ENCODE measurements at places on chromosomes 6 and 20.
A peak's percentile ranks its signal among the peaks of the same experiment; 100 is the strongest.

DNA sequence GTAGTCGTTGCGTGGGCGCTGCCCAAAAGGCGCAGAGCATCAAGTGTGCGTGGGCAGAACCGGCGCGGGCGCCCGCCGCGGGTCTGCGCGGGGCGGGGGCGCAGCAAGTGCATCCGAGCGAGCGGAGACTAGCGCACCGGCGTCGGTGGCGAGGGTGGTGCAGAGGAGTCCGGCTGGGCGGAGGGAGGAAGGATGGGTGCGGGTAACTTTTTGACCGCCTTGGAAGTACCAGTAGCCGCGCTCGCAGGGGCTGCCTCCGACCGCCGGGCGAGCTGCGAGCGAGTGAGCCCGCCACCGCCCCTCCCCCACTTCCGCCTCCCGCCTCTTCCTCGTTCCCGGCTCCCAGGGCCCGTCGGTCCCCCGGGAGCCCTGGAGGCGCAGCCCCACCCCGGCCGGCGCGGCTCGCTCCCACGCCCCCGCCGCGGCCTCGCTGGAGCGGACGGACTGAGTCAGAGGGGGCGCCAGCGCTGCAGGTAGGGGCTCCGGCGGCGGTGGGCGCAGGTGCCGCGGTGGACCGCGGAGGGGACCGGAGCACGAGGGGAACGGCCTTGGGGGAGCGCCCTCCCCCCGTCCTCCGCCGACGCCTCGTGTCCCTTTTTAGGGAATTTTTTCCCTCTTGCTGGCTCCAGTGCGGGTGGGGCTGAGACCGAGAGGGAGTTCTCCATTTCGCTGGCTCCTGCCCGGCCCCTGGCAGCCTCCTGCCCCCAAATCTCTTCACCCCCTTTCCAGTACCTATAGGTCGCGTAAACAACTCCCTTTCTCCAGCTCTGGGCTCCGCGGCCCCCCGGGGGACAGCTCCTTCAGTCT, 1.6 kb upstream of the DBNDD2 start:
- DNase-seq: no peak
- peak overlapping the region; percentile 82 for H3K4me3 ChIP-seq
- peaks cover 7% of the 10 kb centered on the region for H3K36me3 ChIP-seq
- H3K4me1 ChIP-seq: peaks cover 17% of the 10 kb centered on the region
- H3K27me3 ChIP-seq: no peaks in the 10 kb centered on the region

GRCh38 chr6:89045576-89045975, 35.0 kb upstream of the PNRC1 start:
- H3K4me3 ChIP-seq: no peak overlapping the region
- no peak overlapping the region for H3K27ac ChIP-seq
- H3K27me3 ChIP-seq: no peaks in the 10 kb centered on the region
- H3K36me3 ChIP-seq: no peaks in the 10 kb centered on the region

DNA sequence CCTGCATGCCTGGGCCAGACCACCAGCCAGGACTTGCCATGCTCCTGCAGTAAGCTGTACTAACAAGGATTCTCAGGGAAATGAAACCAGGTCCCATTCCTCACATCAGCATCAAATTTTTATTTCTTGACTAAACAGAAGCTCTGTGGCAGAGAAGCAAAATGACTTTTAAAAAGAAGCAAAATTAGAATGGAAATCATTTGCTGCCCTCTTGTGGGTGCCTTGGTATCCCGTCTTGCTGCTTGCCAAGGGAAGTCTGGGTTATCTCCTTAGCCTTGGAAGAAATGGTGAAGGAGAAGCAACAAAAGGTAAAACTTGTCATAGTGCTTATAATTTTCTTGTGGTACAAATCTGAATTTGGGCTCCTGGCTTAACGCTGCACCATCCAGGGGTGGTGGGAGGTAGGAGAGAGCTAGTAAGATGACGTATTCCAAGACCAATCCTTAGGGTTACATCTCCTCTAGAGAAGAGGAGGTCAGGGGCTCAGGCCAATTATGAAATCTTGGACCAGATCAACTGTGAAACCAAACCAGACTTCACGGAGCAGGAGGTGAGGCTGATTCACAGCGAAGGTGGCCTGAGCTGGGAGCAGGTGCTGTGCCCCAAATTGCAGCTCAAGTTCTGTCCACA, 107.5 kb downstream of the FAXC start:
- no peak overlapping the region for H3K27ac ChIP-seq
- no peak for DNase-seq
- H3K36me3 ChIP-seq: no peaks in the 10 kb centered on the region
- H3K27me3 ChIP-seq: peaks cover 33% of the 10 kb centered on the region
- no peak overlapping the region for H3K4me3 ChIP-seq
- no peaks in the 10 kb centered on the region for H3K4me1 ChIP-seq

DNA sequence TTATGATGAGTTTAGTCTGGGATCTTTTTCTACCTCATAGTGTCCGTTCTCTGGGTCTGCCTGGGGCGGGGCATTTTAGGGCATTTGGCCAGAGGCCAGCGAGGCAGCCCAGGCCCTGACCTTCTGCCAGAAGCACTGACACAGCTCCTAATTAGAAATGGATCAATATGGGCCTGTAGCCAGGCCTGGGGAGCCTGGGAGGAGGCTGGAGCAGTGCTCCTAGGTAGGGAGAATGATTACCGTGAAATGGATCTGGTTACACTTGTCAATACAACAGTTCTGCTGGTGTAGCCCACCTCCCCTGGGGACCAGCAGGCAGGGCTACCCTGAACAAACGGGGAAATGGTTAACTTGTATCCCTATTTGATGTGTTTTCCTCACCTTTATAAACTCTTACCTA, 23.0 kb downstream of the RALY start:
- no peak for DNase-seq
- H3K27ac ChIP-seq: peak overlapping the region; percentile 12
- H3K4me1 ChIP-seq: peaks cover 87% of the 10 kb centered on the region
- H3K36me3 ChIP-seq: peaks cover 16% of the 10 kb centered on the region

GRCh38 chr6:43105538-43106222, 29.6 kb downstream of the PTK7 start:
- no peak overlapping the region for H3K4me3 ChIP-seq
- H3K36me3 ChIP-seq: no peaks in the 10 kb centered on the region
- H3K27ac ChIP-seq: no peak overlapping the region
- no peaks in the 10 kb centered on the region for H3K27me3 ChIP-seq
- DNase-seq: no peak

GRCh38 chr6:147560670-147561069, 52.2 kb downstream of the SAMD5 start:
- no peak overlapping the region for H3K4me3 ChIP-seq
- no peak for DNase-seq
- H3K27me3 ChIP-seq: peaks cover 19% of the 10 kb centered on the region
- no peaks in the 10 kb centered on the region for H3K36me3 ChIP-seq
- H3K4me1 ChIP-seq: no peaks in the 10 kb centered on the region

- H3K4me3 ChIP-seq: no peak overlapping the region
- H3K36me3 ChIP-seq: no peaks in the 10 kb centered on the region
- H3K4me1 ChIP-seq: peaks cover 7% of the 10 kb centered on the region
- peaks cover 44% of the 10 kb centered on the region for H3K27me3 ChIP-seq
- no peak for DNase-seq
Observed at GRCh38 chr6:41498968-41499599, 47.1 kb upstream of the FOXP4 start.

GRCh38 chr6:130708338-130708737, 118.9 kb upstream of the SMLR1 start:
- H3K27me3 ChIP-seq: no peaks in the 10 kb centered on the region
- peaks cover 12% of the 10 kb centered on the region for H3K4me1 ChIP-seq
- no peak overlapping the region for H3K27ac ChIP-seq
- no peak overlapping the region for H3K4me3 ChIP-seq
- no peaks in the 10 kb centered on the region for H3K36me3 ChIP-seq

DNA sequence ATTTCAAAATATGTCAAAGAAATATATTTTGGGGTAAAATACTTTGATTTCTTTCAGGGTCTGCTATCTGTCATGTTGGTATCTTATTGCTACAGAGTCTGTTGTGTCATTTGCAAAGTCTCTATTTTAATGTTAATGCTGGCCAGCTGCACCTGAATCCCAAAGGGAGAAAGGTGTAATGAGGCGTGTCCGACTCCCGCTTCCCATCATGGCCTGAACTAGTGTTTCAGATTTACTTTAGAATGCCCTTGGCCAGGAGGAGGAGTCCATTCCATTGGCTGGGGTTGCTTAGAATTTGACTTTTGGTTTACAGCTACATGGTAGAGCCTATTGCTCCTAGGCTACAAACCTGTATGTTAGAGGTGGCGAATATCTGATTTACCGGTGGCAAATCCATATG, 69.3 kb downstream of the FAM50B start:
- H3K27ac ChIP-seq: no peak overlapping the region
- peaks cover 21% of the 10 kb centered on the region for H3K4me1 ChIP-seq

DNA sequence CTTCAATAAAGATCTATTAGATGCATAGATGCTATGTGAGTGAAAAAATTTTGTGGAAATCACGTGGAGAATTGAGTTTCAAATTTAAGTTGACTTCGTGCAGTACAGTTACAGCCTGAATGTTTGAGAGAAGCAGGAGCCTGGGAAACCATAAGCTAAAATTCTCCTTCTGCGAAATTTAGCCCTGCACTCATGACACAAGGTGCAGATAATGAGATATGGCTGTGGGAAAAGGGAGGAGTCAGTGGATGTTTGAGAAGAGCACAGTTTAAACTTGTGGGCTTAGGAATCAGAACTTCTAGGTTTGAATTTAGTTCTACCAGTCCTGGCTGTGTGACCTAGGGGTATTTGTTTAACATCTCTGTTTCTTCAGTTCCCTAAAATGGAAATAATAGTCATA, 32.1 kb upstream of the SIRPG start:
- peaks cover 40% of the 10 kb centered on the region for H3K4me1 ChIP-seq
- H3K27me3 ChIP-seq: no peaks in the 10 kb centered on the region
- peaks cover 6% of the 10 kb centered on the region for H3K36me3 ChIP-seq
- DNase-seq: no peak
- H3K27ac ChIP-seq: no peak overlapping the region
- H3K4me3 ChIP-seq: no peak overlapping the region

DNA sequence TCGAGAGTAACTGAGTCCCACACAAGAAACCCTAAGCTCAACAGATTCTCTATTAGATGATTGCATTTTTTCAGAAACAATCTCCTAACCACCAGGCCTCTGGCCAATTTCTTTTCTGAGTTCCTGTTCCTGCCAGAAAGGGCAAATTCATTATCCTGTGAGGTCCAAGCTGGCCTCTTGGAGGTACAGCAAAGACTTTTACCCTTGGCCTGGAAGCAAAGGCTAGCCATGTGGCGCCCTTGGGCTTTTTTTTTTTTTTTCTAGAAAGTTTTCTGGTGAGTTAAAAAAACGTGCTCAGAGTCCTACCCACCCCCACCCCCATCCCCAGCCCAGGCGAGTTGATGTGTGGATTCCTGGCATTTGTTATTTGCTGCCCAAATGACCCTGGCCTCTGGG, 59.0 kb upstream of the EEF1A1 start:
- H3K4me1 ChIP-seq: peaks cover 9% of the 10 kb centered on the region
- DNase-seq: no peak
- H3K27ac ChIP-seq: peak overlapping the region; percentile 96
- H3K36me3 ChIP-seq: peaks cover 3% of the 10 kb centered on the region
- no peaks in the 10 kb centered on the region for H3K27me3 ChIP-seq

DNA sequence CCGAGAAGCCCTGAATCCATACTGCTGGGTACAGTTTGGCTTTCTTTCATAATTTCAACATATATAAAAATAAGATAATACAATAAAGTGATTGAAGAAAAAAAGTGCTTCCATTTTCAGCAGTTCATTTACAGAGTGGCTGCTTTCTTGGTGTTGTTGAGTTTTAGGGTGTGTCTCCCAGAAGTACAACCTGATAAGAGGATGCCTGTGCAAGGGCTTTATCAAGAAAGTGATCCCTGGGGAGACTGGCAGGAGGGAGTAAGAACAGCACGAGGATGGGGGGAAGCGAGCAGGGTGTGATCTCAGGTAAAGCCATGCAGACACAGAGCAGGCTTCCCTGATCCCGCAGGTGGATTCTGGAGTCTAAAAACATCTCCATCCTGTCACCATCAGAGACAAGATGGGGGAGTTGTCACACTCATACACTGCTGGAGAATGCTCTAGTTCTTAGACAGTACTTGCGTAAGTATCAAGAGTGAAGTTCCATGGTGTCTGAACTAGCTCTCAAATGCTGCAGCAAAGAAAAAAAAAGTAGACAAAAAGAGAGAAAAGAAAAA, 395.9 kb downstream of the CDH26 start:
- H3K27ac ChIP-seq: no peak overlapping the region
- H3K36me3 ChIP-seq: no peaks in the 10 kb centered on the region
- H3K27me3 ChIP-seq: no peaks in the 10 kb centered on the region
- H3K4me3 ChIP-seq: no peak overlapping the region
- no peaks in the 10 kb centered on the region for H3K4me1 ChIP-seq

GRCh38 chr20:48019496-48019895, 234.2 kb upstream of the SULF2 start:
- H3K36me3 ChIP-seq: no peaks in the 10 kb centered on the region
- no peaks in the 10 kb centered on the region for H3K4me1 ChIP-seq
- H3K27me3 ChIP-seq: peaks cover 56% of the 10 kb centered on the region
- no peak for DNase-seq

- DNase-seq: no peak
- no peaks in the 10 kb centered on the region for H3K36me3 ChIP-seq
- H3K27me3 ChIP-seq: peaks cover 94% of the 10 kb centered on the region
- H3K27ac ChIP-seq: no peak overlapping the region
- H3K4me1 ChIP-seq: no peaks in the 10 kb centered on the region
- no peak overlapping the region for H3K4me3 ChIP-seq
Observed at GRCh38 chr6:31048099-31048498, 37.8 kb downstream of the MUC22 start.

GRCh38 chr20:1902188-1902587, 7.0 kb downstream of the SIRPA start:
- H3K27ac ChIP-seq: no peak overlapping the region
- H3K27me3 ChIP-seq: peaks cover 76% of the 10 kb centered on the region
- H3K4me1 ChIP-seq: peaks cover 8% of the 10 kb centered on the region

DNA sequence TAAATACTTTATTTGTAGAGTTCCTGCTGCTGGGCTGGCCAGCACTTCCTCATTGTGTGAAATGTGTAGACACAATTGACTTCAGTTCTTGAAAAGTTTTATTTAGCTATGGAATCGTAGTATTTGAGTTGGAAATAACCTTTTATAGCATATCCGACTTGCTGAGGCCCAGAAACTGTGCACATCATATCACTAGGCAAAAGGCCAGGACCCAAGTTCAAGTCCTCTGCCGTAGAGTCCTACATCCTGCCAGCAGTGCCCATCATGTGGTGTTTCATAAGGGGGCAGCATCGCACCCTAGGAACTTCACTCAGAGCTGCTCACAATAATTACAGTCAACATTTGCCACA, 207.7 kb upstream of the SNX9 start:
- no peak overlapping the region for H3K27ac ChIP-seq
- no peaks in the 10 kb centered on the region for H3K4me1 ChIP-seq
- no peak for DNase-seq
- H3K36me3 ChIP-seq: no peaks in the 10 kb centered on the region
- H3K4me3 ChIP-seq: no peak overlapping the region
- no peaks in the 10 kb centered on the region for H3K27me3 ChIP-seq

GRCh38 chr20:1965520-1966351, 28.1 kb downstream of the PDYN start:
- H3K36me3 ChIP-seq: no peaks in the 10 kb centered on the region
- H3K4me3 ChIP-seq: no peak overlapping the region
- no peak overlapping the region for H3K27ac ChIP-seq
- peak; percentile 59 for DNase-seq
- no peaks in the 10 kb centered on the region for H3K4me1 ChIP-seq
